ENCODE measurements at places on chromosomes 6 and 20.

DNA sequence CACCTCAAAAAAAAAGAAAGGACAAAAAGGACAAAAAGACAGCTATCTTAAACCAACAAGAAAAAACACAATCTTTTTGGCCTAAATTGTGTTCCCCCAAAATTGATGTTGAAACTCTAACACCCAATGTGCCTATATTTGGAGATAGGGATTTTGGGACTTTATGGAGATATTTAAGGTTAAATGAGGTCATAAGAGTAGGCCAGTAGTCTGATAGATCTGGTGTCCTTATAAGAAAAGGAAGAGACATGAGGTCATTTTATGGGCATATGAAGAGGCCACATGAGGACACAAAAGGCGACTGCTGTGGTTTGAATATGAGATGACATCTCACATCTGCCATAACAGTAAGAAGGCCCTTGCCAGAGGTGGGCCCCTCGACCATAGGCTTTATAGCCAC lies 49.5 kb downstream of the TRIM38 start:
- DNase-seq = no peak

DNA sequence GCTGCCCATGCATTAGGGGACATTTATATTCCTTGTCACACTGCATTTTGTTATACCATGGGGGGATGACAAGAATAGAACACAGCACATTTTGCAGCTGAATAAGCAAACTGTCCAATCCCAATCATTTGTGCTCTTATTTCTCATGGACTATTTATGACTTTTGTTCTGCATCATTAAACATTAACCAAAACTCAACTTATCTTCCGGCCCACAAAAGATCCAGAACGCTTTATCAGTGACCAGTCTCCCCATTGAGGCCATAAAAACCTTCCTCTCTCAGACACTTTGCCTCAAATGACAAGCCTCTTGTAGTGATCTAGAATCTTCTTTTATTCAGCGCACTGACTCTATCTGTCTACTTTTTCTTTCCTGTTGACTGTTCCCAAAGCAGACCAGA lies 28.4 kb upstream of the FOXQ1 start:
- DNase-seq = no peak

- no peak for DNase-seq
Measured at GRCh38 chr6:25660512-25660911, 8.5 kb downstream of the SCGN start.

DNA sequence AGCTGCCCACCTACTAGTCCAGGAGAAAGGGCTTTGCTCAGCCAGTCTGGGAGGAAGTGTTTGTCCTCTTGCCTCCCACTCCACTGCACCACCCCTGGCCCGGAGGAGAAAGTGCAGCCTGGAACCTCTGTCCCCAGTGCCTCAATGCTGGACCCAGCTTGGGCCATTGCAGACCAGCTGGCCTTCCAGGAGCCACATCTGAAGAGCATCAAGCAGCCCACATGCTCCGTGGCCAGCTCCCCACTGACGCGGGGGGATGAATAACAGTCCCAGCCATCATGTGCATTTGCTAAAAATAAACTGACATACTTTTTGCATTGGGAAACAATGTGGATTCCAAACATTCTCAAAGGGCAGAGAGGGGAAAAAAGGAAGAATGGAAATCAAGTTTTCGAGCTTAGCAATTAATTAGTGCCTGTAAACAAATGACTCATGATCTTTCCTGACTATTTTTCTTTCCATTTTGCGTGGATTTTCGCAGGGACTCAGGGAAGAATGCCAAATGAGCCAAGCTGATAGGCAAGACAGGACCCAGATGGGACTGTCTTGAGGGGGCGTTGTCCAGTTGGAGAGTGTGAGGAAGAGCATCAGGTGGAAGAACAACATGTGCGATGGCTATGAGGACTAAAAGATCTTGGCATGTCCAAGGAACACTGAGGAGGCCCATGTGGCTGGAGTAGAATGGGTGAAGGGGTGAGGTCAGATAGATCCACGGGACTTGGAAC lies 34.1 kb downstream of the CEBPB start:
- DNase-seq = no peak

DNA sequence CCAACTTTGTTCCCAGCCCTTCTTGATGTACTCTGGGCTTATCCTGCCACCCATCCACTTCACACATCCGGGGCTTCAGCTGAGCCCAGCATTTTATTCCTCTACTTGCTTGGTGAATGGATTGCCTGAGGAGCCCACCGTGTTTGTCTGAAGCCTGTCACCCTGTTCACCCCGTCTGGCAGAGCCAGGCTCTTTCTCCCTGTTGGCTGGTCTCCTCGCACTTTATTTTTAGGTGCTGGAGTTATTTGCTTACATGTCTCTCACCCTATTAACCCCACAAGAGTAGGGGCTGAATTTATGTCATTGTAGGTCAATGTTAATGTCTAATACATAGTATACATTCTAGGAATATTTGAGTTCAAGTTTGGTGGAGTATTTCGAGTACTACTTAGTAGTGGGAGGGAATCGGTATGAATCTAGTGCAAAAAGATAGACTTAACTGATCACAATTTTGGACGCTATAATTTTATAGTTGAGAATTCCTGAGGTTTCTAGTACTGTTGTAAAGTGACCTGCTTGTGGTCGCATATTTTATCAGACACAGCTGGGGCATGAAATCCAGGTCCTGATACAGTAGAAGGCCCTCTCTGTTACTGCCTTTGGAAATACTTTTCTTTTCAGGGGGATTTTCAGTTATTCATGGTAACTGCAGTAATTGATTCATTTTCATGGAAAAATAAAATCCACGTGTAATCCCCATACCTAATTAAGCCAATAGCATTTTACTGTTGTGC lies 10.8 kb downstream of the JARID2 start:
- DNase-seq = no peak

Data from KBM-7 (cell line).